ENCODE measurements at places on chromosomes 6 and 20. TPM values are rescaled to one million over a fixed set of nuclear protein-coding genes. Genes with fewer than 3 reads are reported as not detected.

POM121L2 gene
- not detected for total RNA-seq

KIF13A gene
- 14.1 TPM for total RNA-seq

DNA sequence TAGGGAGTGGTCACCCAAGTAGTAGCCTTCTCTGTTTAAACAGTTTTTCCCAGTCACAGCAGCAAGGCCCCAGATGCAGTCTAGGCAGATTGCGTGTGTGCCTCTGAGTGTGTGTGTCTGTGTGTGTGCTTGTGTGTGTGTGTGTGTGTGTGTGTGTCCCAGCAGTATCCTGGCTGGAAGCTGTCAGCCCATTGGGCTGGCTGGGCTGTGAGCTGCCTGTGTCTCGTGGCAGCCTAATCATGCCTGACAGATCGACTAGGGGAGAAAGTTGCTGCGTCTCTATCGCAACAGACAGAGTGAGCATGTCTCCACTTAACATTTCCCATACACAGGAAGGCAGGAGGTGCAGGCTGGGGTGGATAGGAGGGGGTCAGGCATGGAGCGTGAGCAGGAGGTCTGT, 42.9 kb upstream of the LRFN2 start:
- no peaks in the 10 kb centered on the region for H3K36me3 ChIP-seq
- H3K27ac ChIP-seq: no peak overlapping the region
- no peak overlapping the region for H3K4me3 ChIP-seq

DNA sequence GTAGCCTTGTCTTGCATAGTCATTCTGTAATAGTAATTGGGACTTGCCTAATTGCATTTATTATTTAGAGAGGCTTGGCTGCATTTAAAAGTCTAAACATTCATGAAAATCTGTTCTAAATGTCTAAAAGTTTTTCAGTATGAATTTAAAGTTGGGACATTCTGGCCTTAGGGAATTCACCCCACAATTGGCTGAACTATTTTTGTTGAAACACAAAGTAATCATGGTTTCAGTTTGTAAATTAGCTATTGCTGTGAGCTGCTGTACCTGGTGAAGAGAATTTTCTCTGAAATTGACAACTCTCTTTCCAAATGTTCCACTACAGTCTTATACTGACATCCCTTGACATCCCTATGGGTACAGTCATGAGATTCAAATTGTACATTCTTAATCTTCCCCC, 253.0 kb downstream of the FARS2 start:
- DNase-seq: no peak
- no peak overlapping the region for H3K27ac ChIP-seq
- no peaks in the 10 kb centered on the region for H3K36me3 ChIP-seq
- H3K4me1 ChIP-seq: no peaks in the 10 kb centered on the region
- H3K27me3 ChIP-seq: no peaks in the 10 kb centered on the region

GRCh38 chr6:136963259-136963658, 41.2 kb downstream of the SLC35D3 start:
- H3K4me3 ChIP-seq: no peak overlapping the region
- no peaks in the 10 kb centered on the region for H3K27me3 ChIP-seq
- H3K36me3 ChIP-seq: no peaks in the 10 kb centered on the region
- DNase-seq: no peak
- H3K27ac ChIP-seq: no peak overlapping the region

DNA sequence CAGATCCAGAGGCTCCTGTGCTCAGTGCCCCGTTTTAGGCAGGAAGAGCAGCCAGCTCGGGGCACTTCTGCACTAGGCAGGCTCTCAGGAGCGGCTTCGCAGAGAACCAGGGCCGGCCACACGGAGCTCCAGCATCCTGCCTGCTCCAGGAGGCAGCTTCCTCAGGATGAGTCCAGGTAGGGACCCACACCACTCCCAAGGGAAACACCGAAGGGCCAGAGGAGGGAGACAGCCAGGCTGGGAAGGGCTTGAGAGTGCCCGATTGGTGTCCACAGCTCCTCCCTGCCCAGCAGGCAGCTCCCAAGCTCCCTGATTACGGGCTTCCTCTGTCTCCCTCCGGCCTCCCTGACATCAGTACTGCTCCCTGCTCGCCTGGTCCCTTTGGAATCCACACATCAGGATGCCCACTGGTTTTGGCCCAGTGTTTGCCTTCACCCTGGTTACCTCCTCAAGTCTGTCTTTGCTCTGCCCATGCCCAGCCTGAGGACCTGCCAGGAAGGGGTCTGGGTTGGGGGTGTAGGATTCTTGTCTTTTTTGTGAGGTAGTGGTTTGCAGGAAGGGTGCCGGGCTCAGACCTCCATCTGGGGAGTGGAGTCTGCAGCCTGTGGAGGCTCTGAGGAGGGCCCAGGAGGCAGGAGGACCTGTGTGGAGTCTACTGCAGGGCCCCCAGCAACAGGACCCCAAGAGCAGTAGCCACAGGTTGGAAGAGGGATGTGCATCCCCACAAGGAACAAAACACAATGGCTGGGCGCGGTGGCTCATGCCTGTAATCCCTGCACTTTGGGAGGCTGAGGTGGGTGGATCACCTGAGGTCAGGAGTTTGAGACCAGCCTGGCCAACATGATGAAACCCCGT, 11.2 kb upstream of the PYGB start:
- no peak overlapping the region for H3K4me3 ChIP-seq
- peaks cover 32% of the 10 kb centered on the region for H3K36me3 ChIP-seq
- no peak for DNase-seq
- peaks cover 16% of the 10 kb centered on the region for H3K4me1 ChIP-seq
